Right lobe of liver (tissue), 6 donors: ENCODE measurements at places on chromosomes 3 and 15.

GRCh38 chr15:77035999-77036471 lies 34.9 kb downstream of the TSPAN3 start:
- peak; percentile 50 for DNase-seq

- no peak for DNase-seq
Measured at GRCh38 chr3:189493271-189493670, 137.9 kb upstream of the TP63 start.

- no peak for DNase-seq
Measured at GRCh38 chr15:101538996-101539395, 49.5 kb upstream of the PCSK6 start.

- no peak for DNase-seq
Measured at GRCh38 chr15:74444106-74445062, 10.6 kb upstream of the SEMA7A start.

DNA sequence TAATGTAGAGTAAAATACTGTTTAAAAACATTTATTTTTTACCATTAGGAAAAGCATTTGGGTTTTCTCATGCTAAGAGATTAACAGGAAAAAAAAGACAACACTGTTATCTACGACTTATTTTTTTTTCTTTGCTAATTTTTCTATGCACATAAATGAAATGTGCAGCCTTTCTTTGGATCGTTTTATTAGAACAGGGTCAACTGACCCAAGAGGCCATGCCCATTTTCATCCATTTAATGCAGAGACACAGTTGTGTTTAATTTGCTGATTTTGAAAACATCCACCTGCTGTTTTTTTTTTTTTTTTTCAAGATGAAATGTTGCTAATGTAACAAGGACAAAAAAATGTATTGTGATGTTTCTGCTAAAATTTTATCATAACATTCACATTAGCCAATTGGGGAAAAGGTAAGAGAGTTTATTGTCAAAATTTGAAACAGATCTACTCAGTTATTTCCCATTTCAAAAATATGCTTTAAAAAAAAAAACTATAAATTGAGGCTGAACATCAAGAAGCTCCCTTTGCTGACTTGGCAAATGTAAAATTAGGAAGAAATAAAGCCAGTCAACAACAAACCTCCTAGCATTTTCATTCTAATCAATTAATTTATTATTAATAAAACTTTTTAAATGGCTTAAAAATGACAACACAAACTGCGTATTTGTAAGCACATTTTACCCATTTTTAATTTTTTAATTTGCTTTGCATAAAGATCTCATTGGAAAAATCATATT lies 485.2 kb downstream of the ROBO2 start:
- DNase-seq: no peak

- DNase-seq: no peak
Measured at GRCh38 chr3:71241981-71242560, 341.5 kb downstream of the FOXP1 start.

DNA sequence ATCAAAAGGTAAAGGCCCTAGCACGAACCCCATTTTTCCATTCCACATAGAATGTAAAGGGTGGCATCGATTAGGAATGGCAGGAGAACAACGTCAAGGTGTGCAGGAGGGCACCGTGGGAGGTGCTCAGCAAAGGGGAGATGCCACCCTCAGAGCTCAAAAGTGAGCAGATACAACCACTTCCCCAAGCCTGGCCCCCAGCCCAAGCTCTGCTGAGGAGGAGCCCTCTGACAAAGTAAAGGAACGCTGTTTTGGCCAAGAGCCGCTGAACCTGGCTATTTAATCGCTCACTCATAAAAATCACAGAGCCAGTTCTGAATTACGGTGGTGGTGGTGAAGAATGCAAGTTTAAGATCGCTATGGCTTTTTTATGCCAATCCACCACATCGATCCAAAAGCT lies 12.4 kb downstream of the GNB5 start:
- DNase-seq: no peak

DNA sequence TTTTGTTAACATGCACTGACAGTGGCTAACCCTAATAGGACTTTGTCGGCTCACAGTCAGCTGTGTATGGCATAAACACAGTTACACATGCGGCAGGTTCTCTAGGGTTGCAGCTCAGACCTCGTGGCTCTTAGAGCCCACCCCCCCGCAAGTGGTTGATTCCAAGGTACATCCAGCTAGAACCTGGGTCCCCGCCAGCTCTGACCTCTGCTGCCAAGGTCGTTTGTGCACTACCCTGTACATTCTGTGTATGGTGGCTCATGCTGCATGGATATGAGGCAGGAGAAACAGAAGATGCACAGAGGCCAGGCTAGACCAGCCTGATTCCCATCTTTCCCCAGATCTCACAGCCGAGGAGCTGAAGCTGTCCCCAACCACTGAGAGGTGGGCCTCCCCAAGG lies 25.9 kb downstream of the PRR20G start:
- DNase-seq: no peak

DNA sequence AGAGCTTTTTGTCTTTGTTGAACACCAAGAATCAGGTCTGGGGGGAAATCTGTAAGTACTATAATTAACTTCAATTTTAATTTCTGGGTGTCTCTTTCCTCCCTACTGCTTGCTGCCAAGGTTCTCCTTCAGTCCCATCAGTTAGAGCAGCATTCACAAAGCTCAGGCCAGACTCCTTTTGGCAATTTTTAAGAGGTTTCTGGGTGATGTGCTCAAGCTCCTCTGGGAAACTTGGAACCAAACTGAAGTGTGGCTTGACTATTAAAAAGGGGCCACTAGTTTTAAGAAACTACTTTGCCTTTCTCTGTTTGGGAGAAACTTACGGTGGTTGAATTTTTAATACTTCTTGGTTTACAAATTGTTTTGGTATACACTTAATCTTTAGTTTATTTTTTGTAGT lies 227.7 kb upstream of the SOX2 start:
- DNase-seq: no peak

DNA sequence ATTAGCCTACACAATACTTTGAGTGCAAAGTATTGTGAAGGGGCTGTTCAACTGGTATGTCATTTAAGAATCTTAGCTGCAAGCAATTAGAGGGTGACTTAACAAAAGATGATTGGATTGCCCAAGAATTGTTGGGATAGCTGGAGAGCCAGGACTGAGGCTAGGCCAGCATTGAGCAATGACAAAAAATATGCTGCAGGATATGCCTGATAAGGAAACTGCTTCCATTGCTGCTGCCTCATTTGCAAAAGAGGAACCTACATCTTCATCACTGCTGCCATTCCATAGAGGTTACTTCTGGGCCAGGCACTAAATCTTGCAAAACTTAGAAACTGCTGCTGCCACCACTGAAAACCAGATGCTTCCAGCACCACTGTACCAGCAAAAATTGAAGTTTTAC lies 108.0 kb upstream of the TBC1D5 start:
- no peak for DNase-seq

DNA sequence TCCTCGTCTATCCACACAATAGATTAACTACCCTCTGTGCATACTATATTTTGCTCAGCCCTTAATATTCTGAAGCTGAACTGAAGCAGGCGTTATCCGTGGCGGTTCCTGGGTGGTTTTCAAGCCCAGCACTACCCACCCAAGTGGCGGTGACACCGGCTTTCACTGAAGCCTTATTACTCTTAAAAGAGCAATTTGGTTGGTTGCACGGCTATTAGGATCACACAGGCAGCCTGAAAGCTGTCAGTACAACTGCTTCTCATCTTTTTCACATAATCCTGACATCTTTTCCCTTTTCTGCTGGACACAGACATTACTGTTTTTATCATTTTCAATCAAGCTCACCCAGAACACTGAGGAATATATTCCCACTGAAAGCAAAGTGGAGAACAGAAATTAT lies 525.3 kb upstream of the ZNF717 start:
- no peak for DNase-seq

GRCh38 chr3:130430266-130430665 lies 84.8 kb downstream of the COL6A5 start:
- DNase-seq: no peak

DNA sequence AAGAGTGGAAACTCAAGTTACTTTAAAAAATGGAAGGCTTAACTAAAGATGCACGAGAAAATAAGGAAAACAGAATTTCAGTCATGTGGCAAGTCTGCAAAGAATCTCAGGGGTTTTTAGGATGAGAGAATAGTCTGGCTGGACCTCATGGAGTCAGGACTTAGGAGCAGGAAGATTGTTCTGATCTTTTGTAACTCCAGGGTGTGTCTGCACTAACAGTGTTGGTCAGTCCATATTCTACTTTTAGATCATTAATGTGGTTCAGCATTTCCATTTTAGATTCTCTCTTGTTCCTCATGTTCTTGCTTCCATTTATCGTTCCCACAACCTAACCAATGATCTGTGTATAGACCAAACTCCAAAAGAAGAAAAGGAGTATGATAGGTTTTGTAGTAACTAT lies 15.3 kb downstream of the TMEM108 start:
- DNase-seq: no peak

DNA sequence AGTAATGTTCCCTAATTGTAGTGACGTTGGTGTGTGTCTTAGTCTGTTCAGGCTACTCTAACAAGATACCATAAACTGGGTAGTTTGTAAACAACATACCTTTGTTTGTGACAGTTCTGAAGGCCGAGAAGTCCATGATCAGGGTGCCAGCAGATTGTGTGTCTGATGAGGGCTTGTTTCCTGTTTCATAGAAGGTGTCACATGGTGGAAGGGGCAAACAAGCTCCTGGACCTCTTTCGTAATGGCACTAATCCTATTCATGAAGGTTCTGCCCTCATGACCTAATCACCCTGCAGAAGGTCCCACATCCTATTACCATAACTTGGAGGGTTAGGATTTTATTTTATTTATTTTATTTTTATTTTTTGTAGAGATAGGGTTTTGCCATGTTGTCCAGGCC lies 11.1 kb downstream of the ATXN7 start:
- DNase-seq: no peak

DNA sequence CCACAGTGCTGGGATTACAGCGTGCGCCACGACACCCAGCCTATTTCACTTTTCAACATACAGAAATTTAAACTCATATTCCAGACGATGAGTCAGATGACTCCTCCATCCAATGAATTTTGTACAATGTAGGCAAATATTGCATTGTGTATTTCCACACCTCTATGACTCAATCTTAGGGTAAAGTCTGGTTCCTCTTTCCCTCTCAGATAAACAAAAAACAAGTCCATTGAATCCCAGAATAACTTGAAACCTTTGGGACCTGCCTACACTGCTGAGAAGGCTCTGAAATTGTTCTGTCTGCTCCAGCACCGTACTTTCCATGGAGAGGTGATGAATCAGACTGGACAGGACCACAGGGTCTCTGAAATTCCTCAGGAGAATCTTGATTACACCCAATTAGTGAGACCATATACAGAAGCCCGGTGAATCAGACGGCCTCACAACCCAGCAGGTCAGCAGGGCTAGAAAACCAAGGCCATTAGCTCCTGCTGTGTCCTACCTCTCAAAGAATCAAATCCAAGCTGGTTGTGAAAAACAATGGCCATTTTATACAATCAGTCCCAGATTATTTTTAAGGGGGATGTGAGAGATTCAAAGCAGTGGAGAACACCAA lies 112.6 kb downstream of the ERC2 start:
- DNase-seq: no peak

DNA sequence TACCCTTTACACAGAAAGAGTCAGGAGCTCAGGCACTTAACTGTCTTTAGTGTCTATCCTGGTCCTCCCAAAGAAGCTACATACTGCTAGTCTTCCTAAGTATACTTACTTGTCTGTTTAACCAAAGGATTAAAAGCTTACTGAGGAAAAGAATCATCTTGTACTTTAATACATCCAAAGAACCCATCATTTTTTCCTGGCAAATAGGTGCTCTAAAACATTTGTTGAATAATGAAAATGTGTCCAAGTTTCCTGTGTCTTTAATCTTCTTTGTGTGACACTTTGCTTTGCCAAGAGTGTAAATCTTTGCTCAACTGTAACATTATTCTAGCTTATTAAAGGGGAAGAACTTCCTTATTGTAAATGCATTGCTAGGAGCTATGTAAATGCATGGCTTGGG lies 519.2 kb downstream of the OTOL1 start:
- no peak for DNase-seq

GRCh38 chr15:34188711-34189110 lies 21.2 kb downstream of the KATNBL1 start:
- DNase-seq: no peak

- DNase-seq: no peak
Measured at GRCh38 chr15:70632491-70633102, 130.8 kb downstream of the UACA start.

- no peak for DNase-seq
Measured at GRCh38 chr15:56339594-56339993, 25.6 kb upstream of the TEX9 start.

DNA sequence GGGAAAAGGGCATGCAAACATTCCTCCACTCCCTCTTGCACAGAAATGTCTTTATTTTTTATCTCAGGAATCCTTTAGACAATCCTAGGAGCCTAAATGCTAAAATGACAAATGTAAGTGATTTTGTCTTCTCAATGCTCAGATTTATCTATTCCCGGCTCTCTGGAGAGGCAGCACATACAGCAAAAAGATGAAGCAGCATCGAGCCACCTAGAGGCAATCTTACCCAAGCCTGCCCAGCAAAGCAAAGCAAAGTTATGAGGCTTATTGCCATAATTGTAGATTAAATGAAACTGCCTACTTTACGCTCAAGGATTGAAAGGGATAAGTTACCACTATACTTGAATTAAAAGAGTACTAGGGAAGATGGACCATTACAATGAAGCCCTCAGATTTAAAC lies 750.4 kb upstream of the NR2F2 start:
- no peak for DNase-seq

DNA sequence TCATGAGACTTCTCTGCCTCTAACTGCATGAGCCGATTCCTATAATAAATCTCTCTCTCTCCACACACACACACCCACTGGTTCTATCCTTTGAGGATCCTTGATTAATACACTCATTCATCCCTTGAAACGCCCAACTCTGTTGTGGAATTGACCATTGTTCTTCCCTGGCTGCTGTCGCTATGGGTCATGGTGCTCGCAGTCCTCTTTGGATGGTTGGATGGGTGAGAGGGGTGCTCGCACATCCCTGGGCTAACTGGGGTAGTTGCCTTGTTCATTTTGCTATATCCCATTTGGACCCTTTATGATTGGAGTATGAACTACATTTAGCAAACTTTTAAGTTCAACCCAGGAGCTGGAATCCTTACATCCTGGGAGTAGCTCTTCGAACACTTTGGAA lies 33.9 kb upstream of the MYZAP start:
- no peak for DNase-seq
